Activated naive CD8-positive, alpha-beta T cell treated with anti-CD3 and anti-CD28 coated beads, Interleukin-2, amount 10 ng/mL, durations not matched to agents 7 days and 5 days (primary cell): ENCODE measurements at places on chromosomes 2 and 18. TPM values are rescaled to one million over a fixed set of nuclear protein-coding genes. Genes with fewer than 3 reads are reported as not detected.

DNA sequence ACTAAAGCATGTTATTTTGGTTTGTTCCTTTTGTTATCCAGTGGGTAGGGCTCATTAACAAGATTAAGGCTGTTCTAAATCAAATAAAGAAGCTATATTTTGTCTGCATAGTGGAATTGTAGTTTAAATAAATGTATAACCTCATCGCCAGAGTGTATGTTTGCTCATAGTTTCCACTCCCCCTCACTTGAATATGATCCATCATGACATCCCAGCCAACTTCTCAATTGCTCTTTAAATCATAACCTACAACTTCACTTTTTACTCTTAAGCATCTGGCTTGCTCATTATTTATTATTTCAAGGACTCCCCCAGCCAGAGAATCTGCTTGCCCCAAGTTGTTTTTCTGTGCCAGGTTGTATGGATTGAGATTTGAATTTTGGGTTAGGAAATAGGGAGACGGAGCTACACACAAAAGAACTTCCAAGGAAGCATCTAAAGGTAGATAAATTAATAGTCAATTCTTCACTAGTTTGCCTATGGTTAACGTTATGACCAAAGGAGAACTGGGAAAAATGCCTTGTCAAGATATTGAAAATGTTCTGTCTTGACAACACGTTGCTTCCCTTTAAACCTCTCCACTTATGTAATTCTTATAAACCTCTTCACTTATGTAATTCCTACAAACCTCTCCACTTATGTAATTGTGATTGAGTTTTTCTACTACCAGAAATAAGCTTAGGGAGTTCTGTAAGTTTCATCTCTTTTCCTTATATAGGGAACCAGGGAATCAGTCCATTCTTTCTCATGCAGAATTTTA lies 55.4 kb upstream of the UPP2 start:
- DNase-seq = no peak

GRCh38 chr2:2107141-2107540 lies 223.9 kb downstream of the MYT1L start:
- no peak for DNase-seq

DNA sequence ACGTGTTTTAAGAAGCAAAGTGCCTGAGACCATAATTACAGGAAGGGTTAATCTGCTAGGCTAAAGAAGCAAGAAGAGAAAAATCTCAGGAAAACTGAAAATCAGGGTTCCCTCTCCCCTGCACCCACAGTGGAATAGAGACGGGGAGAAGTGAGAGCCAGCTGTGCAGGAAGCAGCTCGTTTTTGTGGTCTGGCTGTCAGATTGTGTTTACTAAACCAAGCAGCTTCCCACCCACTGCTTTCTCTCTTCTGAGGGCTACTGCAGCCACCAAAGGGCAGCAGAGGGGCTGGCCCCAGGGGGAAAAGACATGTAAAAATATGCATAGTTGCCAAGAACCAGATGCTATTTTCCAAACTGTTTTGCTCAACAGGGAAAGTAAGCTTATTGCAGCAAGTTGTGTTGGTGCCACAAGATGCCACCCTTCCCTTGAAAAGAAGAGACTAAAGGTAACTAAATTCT lies 72.6 kb upstream of the THUMPD2 start:
- DNase-seq = no peak

DNA sequence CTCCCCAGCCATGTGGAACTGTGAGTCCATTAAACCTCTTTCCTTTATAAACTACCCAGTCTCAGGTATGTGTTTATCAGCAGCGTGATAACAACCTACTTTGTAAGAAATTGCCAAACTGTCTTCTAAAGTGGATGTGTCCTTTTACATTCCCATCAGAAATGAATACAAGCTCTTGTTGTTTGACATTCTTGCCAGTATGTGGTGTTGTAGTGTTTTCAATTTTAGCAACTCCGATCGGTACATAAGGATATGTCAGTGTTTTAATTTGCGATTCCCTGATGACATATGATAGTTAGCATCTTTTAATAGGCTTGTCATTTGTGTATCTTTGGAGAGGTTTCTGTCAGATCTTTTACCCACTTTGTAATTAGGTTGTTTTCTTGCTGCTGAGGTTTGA lies 1156.3 kb upstream of the CRIM1 start:
- no peak for DNase-seq

- DNase-seq = no peak
Observed at GRCh38 chr2:101883860-101884259, 107.9 kb upstream of the IL1R2 start.

DNA sequence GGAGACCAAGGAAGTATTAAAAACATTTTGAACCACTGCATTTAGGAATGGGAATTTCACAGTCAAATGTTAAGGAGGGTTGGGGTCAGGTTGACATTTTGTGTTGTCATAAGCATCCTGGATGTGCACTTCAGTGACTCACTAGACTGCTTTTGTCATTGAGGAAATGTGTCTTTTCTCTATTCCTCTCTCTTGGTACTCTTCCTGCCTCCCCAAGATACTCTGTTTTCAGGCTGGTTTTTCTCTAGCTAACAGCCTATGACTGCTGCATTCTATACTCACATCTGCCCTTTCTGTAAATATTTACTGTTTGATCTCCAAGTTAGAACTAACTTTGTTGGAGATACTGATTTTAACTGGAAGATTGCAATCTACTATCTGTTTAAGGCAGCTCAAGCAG lies 23.4 kb downstream of the XRCC5 start:
- no peak for DNase-seq

DNA sequence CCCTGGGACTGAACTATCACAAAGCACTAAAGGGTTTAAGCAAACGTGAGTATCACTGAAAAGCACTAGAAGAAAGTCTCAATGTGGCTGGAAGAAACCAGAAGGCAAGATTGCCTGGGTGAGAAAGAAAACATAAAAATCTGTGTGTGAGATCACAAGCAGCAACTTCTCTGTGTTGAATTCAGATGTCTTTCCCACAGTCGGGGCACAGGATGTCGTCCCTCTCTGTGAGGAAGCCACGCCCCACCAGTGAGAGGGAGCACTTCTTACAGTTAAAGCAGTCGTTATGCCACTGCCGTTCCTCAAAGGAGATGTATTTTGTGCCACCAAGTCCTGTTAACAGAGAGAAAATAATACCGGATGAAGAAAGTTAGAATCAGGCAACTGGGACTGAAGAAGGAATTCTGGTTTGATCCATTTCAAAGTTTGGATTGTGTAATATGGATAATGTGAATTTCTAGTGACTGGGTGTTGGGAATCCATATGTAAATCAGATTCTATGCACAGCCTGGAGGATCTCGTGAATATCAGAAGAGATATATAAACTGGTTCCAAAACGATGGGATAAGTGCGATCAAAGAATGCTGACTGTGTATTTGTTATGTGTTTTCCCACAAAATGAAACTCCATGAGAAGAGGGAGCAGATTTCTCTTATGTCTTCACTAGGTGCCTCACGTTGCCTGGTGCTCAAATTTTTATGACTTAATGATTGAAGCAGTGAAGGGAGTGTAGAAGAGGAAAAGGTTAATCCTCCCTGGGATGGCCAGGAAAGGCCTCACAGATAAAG lies 24.0 kb downstream of the C2orf49 start:
- no peak for DNase-seq

- no peak for DNase-seq
Observed at GRCh38 chr2:138280999-138281695, 220.4 kb upstream of the SPOPL start.

DNA sequence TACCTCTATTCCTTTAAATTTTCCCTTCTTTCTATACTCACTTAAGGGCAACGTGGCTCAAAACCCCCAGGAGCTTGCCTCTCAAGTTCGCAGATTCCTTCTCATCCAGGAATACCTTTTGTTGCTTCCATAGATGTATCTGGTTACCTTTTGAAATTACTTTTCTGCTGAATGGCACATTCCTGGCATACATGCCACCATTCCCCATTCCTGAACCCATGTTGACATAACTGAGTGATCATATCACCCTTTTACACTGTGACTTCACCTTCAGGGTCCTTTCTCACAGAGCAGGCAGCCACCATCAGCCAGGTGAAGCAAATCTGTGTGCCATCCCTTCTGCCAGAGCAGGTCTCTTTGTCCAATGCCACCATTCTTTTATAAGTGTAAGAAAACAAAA lies 615.8 kb downstream of the ARHGAP15 start:
- no peak for DNase-seq

DNA sequence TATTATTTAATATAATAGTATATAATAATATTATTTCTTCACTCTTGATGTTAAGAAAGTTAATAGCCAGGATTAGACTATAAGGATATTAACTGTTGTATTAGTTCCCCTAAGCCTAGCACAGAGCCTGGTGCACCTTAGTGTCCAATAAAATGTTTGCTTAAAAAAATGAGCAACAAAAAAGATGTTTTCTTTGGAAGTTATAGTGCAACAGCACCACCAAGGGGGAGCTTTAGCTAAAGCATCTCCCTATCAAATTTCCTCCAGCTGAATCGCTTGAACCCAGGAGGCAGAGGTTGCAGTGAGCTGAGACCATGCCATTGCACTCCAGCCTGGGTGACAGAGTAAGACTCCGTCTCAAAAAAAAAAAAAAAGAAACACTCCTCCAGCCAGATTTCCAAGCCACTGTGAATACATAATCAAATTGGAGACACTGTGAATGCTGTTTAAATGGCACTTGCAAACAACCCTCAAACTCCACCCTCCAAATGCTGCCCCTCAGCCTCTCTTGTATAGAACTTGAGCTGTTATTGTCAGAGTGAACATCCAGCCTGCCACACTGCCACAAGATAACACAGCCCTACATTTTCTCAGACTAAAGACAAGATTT lies 221.9 kb downstream of the DYM start:
- DNase-seq = no peak

DNA sequence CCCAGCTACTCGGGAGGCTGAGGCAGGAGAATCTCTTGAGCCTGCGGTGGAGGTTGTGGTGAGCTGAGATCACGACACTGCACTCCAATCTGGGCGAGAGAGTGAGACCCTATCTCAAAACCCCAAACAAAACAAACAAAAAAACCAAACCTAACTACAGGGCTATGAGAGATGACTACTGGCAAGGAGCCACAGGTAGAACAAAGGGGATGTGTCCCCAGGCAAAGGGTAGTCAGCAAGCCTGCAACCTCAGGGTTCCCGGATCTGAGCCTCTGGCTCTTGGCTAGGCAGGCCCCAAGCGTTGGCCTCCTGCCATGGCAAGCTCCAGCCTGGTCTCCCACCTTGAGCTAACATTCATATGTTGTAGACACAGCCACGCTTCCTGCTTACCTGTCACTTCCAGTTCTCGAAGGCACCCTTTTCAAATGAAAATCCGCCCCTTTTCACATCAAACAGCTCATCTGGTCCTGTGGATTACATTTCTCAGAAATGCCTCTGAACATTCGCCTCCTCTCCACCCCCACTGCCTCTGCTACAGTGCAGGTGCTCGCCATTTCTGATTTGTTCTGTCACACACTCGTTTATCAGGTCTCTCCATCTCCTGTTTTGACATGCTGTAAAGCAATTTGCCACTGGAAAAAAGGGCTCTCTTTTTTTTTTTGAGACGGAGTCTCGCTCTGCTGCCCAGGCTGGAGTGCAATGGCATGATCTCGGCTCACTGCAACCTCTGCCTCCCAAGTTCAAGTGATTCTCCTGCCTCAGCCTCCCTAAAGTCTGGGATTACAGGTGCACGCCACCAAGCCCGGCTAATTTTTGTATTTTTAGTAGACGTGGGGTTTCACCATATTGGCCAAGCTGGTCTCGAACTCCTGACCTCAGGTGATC lies 13.1 kb upstream of the ACTR3 start:
- DNase-seq = peak; percentile 74

DNA sequence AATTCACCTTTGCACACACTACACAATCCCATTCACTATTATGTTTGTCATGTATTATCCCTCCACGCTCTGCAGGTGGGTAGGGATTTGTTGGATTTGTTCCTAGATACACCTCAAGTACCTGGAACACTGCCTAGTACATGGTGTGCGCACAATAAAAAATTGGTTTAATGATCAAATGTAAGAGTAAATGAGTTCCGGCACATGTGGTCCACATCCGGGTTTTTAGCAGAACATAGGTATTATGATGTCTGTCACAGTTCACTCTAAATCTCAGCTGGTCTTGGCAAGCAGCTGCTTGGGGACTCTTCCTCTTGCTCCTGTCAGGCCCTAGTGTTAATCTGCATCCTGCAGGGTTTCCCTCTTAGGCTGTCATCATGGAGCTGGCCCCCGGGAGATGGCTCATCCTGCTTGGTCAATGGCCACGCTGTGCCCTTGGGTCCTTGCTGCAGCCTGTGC lies 21.8 kb upstream of the IL1R1 start:
- no peak for DNase-seq

DNA sequence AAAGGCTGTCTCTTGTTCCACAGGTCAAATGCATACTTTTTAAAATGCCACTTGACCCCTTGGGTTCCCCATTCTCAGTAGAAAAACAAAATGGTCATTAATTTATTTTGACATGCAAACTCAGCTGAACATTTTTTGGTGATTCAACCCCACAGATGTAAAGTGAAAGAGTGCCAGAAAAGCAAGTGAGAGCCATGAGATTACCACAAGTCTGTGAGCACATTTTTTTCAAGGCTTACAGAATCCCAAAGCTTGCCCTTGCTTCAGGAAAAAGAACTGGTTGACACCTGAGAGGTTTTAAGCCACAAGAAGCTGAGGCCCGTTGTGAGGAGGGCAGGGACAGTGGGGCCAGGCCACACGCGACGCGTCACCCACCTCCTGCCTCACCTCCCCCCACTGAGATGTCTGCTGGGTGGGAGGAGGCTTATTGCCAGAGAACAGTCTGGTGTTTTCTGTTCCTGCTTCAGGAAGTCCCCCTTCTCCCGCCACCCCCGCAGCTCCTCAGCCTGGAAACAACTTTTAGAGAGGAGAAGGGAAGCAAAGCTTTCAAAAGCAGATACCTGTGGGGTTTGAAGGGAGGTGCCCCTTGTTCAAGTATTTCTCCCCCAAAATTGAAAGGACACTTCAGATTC lies 70.4 kb upstream of the CYP1B1 start:
- DNase-seq = peak; percentile 35

DNA sequence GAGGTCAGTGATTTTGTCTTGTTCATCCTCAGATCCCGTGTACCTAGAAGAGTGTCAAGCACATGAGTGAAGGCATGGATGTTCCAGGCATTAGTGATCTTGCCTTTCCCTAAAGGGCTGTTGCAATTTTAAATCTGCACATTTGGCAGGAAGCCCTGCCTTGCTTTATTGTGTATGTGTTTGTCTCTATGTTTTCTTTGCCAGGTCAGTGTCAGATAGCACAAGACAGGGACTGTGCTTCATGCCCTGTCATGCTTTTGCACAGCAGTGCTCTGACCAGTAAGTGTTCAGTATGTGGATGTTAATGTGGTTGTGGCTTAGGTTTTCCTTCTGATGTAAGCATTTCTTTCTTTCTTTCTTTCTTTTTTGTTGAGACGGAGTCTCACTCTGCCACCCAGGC lies 131.5 kb downstream of the RGPD3 start:
- no peak for DNase-seq

GRCh38 chr2:162256591-162256991 lies 13.3 kb upstream of the FAP start:
- no peak for DNase-seq

The AKAIN1 gene
- total RNA-seq = not detected

The TXNDC2 gene
- not detected for total RNA-seq

The NOL4 gene
- total RNA-seq = not detected

The PLGLB2 gene
- 1.6 TPM for total RNA-seq

The EPB41L3 gene
- 1.9 TPM for total RNA-seq

The TMEM247 gene
- total RNA-seq = not detected
